ENCODE measurements at places on chromosomes 6 and 20.

GRCh38 chr6:125748406-125749172 lies 843 bp upstream of the HEY2 start:
- no peak for DNase-seq

DNA sequence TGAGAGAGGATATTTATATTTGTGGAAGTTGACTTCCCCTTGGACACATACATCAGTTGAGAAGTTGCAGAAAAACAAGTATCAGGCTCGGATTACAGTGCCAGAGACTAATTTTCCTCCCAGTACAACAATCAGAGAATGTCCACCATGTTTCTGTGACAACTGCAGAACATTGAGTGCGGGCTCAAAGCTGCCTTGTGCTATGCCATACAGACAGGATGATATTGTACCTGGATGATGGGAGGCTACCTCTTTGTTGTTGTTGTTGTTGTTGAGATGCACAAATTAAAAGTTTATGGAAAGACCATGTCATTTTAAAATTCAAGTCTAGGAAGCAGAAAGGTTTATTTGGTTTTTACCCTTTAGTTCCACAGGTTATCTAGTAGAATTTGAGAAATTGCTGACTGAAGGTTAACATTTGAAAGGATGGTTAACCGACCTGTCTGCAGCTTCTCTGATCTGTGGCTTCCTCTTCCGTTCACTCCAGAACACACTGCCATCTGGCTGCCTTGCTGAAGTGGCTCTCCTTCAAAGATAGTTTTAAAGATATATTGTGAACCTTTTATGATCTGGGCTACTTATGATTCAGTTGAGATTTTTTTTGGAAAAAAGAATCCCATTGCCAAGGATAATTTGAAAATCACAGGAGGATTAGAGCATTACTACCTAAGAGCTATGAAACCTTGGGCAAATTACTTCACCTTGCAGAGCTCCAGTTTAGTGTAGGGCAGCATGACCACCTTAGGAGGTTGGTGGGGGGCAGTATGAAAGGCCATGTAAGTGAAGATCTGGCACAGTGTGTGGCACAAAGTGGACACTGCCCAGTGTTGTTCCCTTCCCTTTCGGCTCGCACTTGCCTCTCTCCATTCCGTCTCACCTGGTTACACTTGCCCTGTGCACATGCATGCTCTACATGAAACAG lies 15.9 kb downstream of the TMEM200A start:
- no peak for DNase-seq

- DNase-seq = no peak
Observed at GRCh38 chr6:24394061-24394779, 8.5 kb upstream of the MRS2 start.

DNA sequence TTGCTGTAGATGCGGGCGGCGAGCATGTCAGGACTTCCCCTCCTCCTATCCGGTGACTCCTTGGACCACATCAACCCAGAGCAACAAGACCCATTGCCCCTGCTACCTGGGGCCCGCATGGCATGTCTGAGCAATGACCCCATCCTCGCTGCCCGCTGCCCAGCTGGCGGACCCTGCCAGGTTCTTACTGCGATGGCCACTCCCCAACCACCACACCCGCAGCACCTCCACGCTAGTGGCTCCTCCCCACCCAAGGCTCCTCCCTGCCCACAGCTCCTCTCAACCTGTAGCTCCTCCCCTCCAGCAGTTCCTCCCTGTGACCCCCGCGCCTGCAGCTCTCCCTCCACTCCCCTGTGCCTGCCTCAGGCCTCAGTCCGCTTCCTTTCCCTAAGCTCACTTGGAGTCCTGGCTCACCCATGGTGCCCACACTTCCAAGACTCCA lies 17.6 kb upstream of the SERPINB9 start:
- no peak for DNase-seq

- DNase-seq = no peak
Observed at GRCh38 chr6:57974653-57975052, 657.2 kb downstream of the PRIM2 start.

DNA sequence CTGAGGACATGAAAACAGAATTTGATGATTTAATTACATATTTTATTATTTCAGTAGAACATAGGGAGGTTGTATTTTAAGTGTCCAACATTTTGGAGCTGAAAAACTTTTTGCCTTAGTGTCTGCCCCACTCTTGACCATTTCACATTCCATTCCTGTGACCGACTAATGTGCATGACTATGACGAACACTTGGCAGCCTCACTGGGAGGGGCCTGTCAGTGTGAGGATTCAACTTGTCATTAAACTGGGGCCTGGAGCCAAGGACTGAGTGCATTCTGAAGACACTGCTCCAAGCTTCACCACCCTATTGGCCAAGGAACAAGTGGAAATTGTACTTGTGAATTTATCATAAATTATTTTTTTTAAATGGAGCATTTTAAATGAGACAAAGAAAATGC lies 661.3 kb downstream of the BCKDHB start:
- DNase-seq = no peak

DNA sequence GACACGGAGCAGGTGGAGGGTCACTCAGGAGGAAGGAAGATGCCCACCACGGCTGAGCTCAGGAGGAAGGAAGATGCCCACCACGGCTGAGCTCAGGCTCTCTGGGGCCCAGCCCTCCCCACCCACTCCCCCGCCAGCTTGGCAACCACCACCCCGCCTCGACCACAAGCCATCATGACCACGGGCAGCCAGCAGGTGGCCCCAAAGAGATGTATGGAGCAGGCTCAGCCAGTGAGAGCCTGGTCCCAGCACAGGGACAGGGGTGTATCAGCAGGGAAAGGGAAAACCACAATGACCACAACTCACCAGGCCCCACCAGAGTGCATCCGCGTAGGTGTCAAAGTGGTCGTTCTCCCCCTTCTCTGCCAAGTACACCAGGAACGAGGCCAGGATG lies 30.4 kb downstream of the KCNQ2 start:
- DNase-seq = peak; percentile 43

GRCh38 chr6:39203436-39204159 lies 25.7 kb downstream of the KCNK5 start:
- no peak for DNase-seq

DNA sequence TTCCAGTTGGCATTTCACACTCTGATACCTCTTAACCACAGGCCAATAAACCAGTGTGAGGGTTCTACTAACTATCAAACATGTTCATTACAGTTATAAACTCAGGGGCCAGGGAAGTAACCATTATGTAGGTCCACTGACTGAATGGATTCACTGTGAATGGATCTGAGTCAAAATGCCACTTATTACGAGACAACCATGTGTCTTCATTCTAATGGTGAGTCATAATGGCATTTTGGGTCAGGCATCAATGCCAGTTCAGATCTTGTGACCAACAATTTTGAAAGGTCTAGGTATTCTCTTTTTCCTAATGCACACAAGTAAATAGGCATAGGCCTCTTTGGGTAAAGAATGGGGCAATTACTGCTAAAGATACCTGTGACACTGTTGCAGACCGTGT lies 112.2 kb upstream of the HEY2 start:
- DNase-seq = no peak

DNA sequence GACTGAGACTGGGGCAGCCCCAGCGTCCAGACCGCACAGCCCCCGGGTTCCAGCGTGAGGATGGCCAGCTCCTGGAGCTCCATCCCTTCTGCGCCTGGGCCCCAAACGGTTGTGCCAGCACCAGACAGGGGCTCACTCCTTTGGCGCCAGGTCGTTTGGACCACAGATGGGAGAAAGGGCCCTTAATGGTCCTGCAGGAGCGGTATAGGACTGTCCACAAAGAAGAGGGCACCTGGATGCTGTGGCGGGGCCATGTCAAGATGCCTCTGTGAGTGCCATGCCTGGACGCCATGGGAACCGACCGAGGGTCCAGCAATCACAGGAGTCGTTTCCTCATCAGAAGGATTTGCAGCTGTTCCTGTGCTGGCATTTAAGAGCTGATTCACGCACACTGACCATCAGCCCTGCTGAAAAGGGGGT lies 82.7 kb downstream of the DLL1 start:
- peak; percentile 0 for DNase-seq

- DNase-seq = no peak
Observed at GRCh38 chr6:121426686-121427085, 8.8 kb upstream of the GJA1 start.

DNA sequence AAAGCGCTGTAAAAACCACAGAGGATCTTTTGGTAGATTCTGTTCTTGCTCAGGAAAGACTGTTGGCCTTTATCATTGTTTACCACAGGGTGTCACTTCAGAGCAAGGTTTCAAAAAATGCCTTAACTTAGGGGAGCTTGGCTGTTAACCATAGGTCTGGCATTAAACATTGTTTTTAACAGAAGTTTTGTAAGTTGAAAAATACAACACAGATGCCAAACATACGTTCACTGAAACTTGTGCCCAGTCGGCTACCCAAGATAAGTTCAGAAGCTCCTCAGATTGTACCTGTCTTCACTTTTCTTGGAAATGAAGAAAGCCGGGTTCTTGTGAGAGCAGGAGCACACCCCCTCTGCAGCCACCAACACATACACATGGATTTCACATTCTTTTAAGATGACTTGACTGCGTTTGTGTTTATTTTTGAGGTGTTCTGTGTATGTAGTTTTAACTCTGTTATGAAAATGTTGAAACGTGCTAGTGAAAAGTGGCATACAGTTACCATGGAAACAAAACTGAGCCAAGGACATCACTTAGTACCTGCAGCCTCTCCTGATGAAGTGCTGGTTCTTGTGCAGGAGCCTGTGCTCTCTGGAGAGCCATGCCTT lies 64.9 kb downstream of the SYCP2L start:
- DNase-seq = no peak

- no peak for DNase-seq
Observed at GRCh38 chr6:3444276-3445088, 12.4 kb downstream of the SLC22A23 start.

- no peak for DNase-seq
Observed at GRCh38 chr6:18720075-18720474, 332.9 kb downstream of the RNF144B start.

- no peak for DNase-seq
Observed at GRCh38 chr6:2507016-2507415, 243.7 kb downstream of the MYLK4 start.

DNA sequence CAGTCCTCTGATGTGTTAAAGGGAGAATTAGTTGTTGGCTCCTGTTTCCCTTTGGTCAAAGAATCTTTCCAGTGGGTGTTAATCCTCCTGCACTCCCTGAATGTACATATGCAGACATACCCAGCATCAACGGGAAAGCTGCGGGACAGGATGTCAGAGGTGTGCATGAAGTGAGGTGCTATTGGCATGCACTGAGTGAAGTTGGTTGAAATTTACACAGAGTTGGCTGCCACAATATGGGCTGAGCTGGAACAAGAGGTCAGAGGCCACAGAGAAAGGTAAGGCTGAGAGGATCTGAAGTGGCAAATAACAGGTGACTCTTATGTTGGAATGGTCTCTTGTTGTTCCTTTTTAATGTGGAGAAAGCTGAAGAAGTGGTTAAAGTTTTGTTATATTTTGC lies 82.7 kb upstream of the AKIRIN2 start:
- no peak for DNase-seq

DNA sequence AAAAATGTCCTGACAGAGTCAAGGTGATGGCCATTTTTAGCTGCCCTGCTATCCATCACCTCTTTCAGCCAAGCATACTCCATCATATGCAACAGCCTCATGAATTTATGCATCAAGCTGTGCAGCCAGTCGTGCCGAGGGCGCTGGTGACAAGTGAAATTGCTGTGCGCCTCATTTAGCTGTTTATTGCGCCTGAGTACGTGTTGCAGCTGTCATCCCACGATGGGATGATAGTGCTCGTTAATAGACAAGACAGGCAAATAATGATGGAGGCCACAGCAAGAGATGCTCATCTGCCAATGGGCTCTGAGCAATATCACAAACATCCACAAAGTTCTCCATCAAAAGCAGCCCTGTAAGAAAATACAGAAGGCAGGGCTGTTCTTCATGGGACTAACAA lies 562.3 kb upstream of the POU3F2 start:
- DNase-seq = no peak

- DNase-seq = no peak
Observed at GRCh38 chr6:105851113-105851580, 235.0 kb upstream of the PRDM1 start.

GRCh38 chr20:38665094-38665493 lies 59.2 kb upstream of the SLC32A1 start:
- DNase-seq = no peak
